ENCODE measurements at places on chromosomes 12 and 14.

GRCh38 chr12:88993651-88994050 lies 358.6 kb downstream of the DUSP6 start:
- DNase-seq, result no peak

GRCh38 chr12:25997201-25997963 lies 38.9 kb downstream of the RASSF8 start:
- DNase-seq, result no peak

- DNase-seq, result no peak
Observed at GRCh38 chr12:107435520-107435919, 250.1 kb upstream of the PWP1 start.

DNA sequence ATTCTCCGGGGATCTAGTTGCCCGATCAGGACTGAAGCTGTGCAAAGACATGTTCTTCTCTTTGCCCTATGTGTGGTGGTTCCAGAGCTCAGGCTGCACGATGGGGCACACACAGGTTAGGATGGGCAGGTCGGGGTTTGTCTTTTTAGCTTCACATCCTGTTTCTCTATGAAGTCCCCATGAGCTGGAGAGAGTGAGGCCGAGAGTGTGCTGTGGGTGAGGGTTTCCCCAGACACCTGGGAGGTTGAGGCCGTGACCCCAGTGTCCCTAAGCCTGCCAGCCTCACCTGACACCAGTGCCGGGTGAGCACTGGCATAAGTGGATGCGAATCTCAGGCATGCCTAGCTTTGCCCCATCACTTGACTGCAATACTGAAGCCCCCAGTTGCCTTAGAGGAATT lies 32.9 kb upstream of the IGF1 start:
- DNase-seq, result no peak

GRCh38 chr12:108696996-108697290 lies 34.4 kb downstream of the CORO1C start:
- no peak for DNase-seq

DNA sequence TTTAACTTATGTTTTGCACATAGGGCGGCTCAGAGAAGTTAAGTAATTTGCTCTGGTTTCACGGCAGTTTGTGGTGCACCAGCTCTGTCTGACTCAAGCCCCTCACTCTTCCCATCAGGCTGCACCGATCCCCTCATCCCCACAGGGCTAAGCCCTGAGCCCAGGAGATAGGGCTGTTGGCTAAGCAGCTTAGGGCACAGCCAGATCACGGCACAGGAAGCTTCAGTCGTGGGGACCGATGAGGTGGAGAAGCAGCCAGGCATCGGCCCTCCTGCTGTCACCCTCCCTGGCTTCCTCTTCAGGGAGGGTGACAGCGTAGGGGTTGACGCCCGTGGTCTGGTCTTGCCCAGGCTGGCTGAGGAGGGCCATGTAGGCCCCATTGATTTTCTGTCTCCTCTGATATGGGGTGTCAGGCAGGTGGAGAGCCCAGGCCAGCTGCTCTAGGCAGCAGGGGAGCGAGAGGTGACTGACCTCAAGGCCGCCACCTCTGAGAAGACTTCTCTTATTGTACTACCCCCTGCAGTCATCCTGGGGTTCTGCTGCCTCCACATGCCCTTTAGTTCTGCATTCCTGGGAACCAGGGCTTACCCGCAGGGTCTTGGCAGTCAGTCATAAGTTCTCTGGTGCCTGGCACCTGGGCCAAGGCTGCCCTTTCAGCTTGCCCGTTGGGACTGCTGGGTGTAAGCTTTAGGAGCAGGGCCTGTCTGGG lies 166.4 kb downstream of the TSPAN9 start:
- no peak for DNase-seq

GRCh38 chr12:12032260-12032791 lies 38.4 kb upstream of the BCL2L14 start:
- no peak for DNase-seq

DNA sequence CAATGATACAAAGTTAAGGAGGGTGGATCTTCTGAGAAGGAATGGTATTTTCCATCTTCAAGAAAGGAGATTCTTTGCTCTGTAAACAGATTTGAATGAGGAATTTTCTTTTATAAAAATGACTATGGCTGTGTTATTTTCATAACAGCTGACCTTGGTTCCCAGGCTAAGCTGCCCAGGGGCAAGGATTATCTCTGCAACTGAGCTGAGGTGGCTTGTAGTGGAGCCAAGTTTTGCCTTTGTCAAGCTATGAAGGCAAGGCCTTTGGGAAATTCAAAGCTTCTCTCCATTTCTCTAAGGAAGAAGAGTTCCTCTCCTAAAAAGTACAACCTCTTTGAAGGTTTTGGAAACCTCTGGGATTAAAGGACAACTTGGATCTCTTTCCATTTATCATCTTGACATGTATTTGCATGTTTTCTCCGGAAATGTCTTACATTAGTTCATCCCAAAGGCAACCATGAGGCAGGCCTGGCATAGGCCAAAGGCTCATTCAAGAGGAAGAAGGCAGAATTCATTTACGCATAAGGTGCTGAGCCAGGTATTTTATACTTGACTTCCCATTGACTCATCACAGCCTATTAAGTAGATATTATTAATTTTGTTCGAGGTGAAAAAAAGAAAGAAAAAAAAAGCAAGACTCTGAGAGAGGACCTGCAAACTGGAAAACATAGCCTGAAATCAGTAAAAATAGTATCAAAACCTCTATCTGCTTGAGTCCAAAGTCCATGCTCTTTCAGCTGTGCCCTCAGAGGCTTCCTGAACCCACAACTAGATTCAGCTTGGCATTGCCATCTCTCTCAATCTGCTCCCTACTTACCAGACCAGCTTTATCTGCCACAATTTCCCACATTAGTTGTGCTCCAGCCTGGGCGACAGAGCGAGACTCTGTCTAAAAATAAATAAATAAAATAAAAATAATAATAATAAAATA lies 24.0 kb upstream of the CKAP4 start:
- no peak for DNase-seq

DNA sequence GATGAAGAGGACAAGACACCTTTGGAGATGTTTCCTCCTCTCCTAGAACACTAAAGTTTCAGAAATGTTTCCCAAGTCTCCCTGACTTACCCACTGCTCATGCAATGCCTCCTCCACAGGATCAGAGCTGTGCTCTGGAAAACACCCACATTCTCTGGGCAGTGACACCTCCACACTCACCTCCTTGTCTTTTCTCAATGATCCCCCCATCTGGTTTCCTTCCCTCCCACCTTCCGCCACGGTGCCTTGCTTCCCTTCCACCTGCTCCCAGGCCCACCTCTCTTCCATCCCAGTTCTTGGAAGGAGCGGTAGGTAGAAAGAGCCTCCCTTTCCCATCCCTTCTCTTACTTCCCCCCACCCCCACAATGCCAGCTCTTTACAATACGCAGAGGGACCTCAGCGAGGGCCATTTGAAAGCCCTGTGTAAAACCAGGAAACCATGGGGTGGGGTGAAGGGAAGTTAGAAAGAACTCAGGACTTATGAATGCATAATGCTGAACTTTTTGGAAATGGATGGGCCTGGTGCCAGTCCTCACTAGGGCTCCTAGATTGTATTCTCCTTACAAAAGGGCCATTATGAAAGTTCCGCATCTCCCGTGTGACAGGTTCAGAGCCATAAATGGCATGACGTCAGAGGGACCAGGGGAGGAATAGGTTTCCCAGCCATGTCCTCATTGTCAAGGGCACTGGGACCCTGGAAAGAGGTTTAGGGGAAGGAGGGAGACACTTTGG lies 12.8 kb downstream of the FBLN5 start:
- DNase-seq, result no peak

DNA sequence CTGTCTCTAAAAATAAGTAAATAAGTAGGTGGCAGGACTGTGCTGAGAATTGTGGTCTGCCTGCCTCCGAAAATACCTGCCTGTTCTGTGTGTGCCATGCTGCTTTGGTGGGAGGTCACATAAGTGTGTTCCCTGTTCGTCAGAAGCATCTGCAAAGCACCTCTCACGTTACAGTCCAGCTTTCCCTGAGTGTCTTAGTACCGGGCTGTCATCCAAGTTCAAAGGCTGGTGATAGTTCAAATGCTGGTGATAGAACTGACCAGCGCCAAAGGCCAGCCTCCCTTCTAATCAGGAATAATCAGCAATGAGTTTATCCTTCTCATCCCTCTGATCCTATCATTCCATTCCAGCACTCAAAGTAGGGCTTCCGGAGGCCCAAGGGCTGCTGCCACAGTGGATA lies 5.6 kb downstream of the CABP1 start:
- DNase-seq, result no peak

GRCh38 chr12:93741659-93742109 lies 64.5 kb downstream of the CRADD start:
- DNase-seq, result no peak

DNA sequence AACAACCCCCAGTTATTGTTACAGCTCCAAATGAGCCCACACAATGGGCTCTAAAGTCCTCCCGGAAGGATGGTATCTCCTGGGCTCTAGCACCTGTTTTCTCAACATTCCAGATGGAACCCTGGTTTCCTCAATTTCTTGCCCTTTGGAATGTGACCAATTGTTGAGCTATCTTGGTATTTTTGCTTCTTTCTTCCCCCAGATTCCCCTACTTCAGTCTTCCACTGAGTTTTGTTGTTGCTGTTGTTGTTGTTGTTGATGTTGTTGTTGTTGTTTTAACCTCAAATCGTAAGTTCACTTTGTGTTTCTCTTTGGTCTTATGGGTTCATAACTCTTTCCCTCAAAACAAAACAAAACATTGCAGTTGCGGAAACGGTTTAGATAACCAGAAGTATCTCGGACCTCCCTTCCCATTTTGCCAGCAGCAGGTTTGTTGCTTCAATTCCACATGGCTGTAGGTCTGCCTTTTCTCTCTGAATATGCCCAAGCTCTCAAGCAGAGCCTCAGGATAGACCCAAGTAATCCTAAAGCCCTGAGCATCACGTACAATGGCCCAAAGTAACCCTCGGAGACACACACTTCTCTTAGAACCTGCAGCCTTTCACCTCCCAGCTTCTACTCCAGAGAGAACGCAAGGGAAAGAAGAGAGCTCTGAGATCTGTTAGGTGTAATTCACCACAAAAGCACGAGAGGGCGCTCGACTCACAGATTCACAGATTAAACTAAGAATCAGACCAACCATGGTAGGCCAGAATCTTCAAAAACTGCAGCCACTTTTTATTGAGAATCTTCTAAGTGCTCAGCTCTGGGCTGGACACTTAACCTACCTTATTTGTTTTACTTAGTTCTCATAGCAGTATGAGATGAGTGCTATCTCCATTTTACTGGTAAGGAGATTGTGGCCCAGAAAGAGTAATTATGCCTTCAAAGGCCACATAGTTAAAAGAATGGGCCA lies 1.0 kb upstream of the DDX23 start:
- peak; percentile 88 for DNase-seq

- DNase-seq, result peak; percentile 52
Observed at GRCh38 chr14:75578102-75578785, at the start of gene FLVCR2. TSS of gene FLVCR2 (plus strand) at chr14:75578620. CDS start at chr14:75578973, 353 bp downstream.

DNA sequence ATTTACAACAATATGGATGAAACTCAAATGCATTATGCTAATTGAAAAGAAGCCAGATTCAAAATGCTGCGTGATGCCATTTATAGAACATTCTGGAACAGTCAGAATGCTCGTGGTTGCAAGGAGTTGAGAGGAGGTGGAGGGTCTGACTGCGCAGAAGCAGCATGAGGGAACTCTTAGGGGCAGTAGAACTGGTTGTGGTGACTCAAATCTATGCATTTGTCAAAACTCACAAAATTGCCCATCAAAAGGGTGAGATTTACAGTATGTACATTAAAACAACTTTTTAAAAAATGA lies 113.7 kb upstream of the PDZRN4 start:
- DNase-seq, result no peak

GRCh38 chr14:43548368-43548767 lies 958.7 kb downstream of the FSCB start:
- DNase-seq, result no peak

- no peak for DNase-seq
Observed at GRCh38 chr12:779745-780734, 27.7 kb downstream of the WNK1 start.

DNA sequence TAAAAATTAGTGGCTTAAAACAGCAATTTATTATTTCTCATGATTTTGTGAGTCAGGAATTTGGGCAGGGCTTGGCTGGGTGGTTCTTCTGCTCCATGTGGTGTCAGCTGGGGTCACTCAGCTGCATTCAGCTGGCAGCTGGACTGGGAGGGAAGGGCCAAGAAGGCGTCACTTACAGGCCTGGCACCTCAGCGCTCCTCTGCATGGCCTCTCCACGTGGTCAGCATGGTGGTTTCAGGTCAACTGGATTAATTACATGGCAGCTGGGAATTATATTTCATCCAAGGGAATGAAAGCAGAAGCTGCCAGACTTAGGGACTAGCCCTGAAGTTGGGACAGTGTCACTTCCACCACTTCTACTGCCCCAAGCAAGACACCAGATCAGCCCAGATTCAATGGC lies 27.5 kb upstream of the IRF2BPL start:
- no peak for DNase-seq

DNA sequence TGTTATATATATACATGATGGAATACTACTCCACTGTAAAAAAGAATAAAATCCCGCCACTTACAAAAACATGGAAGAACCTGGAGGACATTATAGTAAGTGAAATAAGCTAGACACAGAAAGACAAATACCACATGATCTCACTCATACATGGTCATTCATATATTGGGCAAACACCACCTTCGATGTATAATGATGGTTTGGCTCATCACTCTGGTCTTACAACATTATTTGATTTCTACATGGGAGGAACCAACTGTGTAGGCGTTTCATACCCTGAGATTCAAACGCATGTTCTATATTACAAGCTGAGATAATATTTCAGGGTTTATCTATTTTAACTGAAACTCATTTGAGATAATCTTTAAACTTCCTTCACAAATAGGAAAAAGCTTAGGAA lies 48.3 kb downstream of the ABCD2 start:
- DNase-seq, result no peak

GRCh38 chr14:68842298-68842697 lies 49.4 kb upstream of the ZFP36L1 start:
- DNase-seq, result no peak

DNA sequence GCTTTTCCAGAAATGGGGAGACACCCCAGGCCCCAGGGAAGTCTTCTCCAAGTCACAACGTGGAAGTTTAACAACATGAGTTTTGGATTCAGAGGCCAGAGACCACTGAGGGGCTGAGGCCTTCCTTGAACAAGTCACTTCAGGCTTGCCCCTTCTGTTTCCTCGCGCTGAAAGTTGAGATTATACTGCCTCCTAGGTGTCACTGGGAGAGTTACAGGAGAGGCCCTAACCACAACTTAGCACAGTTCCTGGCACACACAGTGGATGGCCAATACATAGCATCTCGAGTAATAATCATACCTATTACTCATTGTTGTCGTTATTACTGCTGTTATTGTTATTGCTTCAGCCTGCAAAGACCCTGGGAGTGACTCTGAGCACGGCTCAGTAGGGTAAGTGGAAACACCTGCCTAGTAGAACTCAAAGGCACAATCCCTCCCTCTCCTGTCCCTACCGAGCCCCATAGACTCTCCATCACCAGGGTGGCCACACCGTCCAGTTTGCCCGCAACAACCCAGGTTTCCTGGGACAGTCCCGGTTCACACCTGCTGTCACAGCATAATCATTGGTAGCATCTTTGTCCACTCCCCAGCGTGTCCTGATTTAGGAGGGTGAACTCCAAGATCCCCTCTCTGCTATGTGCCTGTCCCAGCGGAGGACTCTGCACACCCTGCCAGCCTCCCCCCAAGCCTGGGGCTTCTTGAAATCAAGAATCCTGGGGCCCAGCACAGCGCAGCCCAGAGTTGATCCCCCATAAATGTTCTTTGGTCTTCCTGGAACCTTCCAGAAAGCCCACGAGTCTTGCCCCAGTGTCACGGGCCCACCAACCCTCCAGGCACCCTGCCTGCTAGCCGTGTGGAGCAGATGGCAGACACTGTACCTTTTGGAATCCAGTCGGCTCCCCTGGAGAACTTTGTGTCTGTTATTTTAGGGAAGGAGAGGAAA lies 85.0 kb downstream of the SYNE3 start:
- DNase-seq, result no peak

Data from stimulated activated CD4-positive, alpha-beta T cell treated with anti-CD3 and anti-CD28 coated beads, Interleukin-12 subunit alpha, Interleukin-12 subunit beta, amount 100 ng/mL, for 24 hours (primary cell).